ENCODE measurements at places on chromosomes 6 and 20.

DNA sequence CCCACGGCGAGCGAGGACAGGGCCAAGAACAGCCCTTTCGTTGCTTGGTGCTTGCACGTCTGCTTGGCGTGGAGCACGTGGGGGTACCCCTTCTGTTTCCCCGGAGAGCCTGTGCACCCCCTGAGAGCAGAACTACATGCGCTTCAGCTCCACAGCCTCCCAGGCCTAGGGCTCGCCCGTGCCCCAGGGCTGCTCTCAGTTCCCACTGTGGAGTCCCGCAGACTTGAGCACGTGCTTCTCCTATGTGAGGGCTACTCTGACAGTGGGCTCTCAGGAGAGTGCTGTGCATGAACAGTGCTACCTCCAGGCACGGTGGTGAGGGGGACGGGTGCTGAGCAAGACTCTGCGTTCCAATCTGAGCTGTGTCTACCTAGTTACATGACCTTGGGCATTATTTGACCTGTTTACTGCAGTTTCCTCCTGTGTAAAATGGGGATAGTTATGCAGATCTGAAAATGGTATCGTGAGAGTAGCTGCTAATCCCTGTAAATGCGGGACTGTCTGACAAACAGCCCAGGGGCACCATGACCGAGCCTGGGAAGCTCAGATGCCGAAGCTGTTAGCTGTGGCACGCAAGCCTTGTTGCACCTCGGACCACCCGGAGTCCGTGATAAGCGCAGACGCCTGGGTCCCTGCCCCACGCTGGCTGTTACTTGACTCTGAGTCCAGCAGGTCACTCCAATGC is 82.4 kb downstream of the IRF4 start:
- no peak for DNase-seq

DNA sequence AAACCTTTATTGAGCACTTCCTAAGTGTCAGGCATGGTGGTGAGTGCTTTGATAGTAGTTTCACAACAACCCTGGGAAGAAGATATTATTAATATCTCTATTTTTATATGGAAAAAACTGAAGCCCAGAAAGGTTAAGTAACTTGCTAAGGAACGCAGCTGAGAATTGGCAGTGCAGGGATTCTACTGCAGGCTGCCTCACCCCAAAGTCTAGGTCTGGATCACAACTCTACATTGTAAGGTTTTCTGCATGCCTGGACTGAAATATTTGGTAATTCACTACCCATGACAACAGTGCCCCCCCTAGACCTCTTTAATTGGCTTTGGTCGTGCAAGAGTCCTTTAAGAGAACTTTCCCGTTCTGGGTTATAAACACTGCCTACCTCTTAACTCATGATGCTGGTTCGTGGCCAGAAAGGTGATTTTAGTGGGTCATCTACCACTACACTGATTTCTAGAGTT is 67.1 kb upstream of the KCNQ5 start:
- DNase-seq = no peak

GRCh38 chr20:62281161-62281933 is 21.4 kb upstream of the ADRM1 start:
- no peak for DNase-seq

- DNase-seq = no peak
These were observed 20.3 kb downstream of the MMS22L start for GRCh38 chr6:97262676-97263075.

GRCh38 chr6:160058603-160059215 is 62.9 kb upstream of the SLC22A1 start:
- no peak for DNase-seq

- no peak for DNase-seq
These were observed 147.0 kb downstream of the HS3ST5 start for GRCh38 chr6:114195631-114196403.
